ENCODE measurements at places on chromosomes 5 and 9.

- DNase-seq = no peak
Measured at GRCh38 chr9:132066511-132066910, 13.2 kb downstream of the MED27 start.

DNA sequence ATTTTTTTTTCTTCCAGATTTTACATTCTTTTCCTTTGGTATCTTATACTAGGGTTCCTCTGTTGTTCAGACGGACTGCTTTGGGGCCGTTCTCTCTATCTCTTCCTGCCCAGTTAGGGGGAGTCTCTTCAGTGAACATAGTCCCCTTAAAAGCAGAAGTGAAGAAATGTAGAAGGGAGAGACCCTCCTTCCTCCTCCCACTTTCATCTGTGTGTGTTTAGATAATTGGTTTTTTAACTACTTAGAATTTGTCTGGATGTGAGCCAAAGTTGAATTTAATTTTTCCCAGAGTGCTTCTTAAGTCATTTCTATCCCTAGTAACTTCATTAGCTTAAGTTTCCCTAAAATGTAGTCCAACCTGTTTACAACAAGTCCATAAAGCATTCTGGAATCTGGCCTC, 167.5 kb downstream of the HACD4 start:
- no peak for DNase-seq

- no peak for DNase-seq
Measured at GRCh38 chr9:91820949-91821880, 128.8 kb downstream of the ROR2 start.

- no peak for DNase-seq
Measured at GRCh38 chr9:18739127-18739526, 265.2 kb downstream of the ADAMTSL1 start.

DNA sequence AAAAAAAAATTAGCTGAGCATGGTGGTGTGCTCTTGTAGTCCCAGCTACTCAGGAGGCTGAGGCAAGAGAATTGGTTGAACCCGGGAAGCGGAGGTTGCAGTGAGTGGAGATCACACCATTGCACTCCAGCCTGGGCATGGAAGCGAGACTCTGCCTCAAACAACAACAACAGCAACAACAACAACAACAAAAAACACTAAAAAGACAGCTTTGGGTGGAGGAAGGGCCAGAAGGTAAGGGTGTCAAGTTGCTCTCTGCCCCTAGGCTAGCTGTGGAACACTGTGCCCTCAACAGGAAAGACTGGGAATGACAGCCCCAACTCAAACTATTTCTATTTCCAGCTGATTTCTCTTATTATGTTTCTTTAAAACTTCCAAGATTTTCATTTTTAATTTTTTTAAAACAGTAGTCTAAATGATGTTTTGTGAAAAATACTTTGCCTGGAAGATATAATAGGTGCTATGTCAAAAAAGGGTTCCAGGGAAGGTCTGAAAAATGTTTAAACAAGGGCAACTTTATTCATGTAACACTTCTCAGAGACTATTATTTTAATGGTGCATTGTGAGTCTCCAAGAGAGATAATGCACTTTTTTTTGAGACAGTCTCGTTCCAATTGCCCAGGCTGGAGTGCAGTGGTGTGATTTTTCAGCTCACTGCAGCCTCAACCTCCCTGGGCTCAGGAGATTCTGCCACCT, 29.9 kb downstream of the CLINT1 start:
- no peak for DNase-seq

- no peak for DNase-seq
Measured at GRCh38 chr9:71446106-71446472, 322.2 kb downstream of the CEMIP2 start.

DNA sequence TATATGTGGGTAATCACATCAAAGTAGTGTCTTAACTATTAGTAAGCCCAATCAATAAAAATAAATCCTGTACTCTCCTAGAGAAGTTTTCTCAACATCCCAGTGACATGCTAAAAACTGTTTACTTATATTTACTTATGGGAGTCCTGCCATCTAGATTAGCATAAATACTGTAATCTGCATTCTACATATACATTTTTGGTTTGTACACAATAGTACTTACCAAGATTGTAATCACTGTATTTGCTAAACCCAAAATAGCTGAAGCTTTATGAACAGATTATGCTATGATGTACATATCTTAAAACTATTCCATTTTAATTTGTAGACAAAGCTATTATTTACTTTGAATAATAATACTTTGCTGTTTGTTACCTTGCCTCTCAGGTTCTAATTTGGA, 105.4 kb downstream of the EDIL3 start:
- DNase-seq = no peak

DNA sequence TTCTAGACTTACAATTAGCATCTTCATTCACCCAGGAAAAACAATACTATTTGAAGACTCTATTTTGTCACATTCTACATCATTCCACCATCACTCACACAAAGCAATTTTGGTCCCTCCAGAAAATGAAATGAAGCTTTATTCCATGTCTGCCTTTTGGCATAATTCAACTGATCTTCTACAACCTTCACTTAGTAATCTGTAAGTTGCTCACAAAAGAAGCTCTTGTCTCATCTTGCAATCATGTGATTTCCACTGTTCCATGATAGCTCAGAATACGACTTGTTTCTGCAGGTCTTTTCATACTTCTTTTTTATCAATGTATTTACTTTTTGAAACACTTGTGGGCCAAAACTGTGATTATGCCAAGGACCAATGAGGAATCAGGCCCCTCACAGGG, 261.9 kb upstream of the NR4A3 start:
- no peak for DNase-seq

GRCh38 chr9:88998503-88998902, 7.2 kb downstream of the S1PR3 start:
- no peak for DNase-seq

DNA sequence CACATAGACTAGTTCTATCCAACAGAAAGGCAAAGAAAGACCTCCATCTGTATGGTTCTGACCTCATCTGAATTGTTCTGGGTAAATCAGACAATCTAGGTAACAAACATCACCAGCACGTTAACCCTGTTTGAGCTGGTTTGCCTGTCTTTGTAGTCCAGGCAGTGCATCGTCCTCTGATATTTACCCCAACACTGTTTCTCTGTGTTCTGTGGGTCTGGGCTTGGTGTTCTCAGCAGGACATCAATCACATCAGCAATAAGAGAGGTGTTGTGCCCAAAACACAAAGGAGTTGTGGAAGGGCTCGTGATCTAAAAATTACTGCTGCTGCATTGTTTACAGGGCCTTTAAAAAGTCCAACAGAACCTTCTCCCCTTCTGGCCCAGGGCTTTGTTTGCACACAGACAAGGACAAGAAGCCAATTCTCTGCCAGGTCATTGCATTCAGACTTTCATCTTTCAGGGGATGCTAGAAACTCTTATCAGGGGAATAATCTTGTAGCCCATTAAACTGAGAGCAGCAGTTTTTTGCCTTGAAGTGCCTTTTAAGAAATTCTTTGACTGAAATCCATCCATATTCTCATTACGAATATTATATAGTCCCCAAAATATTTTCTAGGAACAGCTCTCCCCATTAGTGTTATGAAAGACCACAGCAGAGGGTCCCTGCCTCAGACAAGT, 30.5 kb upstream of the MAP1B start:
- DNase-seq = no peak

- no peak for DNase-seq
Measured at GRCh38 chr9:125549465-125549871, 157.5 kb downstream of the MAPKAP1 start.

GRCh38 chr9:137665697-137666512, 47.1 kb downstream of the EHMT1 start:
- no peak for DNase-seq

DNA sequence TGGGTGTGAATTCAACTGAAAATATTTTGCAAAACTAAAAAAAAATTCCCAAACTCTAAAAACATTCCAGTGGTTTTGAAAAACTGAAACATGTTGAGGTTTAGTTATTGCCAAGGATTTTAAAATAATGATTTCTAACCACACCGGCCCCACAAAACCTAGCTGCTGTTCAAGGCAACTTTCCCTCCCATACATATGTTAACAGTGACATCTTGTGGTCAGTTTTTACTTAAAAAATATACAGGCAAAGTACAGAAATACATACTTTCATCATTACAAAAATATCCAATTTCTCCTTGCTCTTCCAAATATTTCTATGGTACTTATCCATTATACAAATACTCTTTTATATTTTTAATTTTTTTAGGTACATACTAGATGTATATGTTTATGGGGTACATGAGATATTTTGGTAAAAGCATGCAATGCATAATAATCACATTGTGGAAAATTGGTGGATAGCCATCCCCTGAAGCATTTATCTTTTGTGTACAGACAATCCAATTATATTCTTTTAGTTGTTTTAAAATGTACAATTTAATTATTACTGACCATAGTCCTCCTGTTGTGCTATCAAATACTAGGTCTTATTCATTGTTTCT, 34.4 kb upstream of the MRPS30 start:
- no peak for DNase-seq

DNA sequence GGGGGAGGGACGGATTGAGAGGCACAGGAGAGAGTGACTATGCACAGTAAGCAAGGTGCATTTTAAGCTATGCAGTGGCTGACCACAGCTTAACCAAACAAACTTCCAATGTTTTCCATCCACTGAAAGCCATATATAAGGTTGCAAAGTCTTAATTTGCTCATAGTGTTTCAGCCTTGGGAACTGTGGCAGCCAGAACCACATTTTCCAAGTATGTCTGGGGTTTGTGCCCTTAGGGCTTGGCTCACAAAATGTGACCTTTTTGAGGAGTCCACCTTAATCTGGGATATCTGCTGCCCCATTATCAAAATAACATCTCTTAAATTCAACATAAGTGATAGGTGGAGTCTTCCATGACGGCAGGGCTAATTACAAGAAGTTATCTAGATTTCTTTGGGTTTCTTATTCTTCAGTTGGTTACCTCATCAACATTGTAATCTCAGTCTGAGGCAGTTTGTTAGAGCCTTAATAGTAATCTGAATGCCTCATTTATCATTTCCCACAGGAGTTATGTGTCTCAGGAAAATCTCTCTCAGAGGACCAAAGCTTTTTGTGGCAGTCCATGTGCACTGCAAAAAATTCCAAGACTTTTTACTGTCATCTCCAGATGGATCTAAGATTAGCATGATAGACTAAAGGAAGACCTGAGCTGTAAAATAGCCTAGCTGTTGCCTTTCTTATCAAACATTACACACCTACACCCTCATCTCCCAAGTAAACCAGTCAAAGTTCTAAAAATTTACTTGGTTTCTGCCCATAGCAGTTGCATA, 15.2 kb upstream of the UBQLN1 start:
- no peak for DNase-seq

GRCh38 chr9:124695280-124695890, 75.7 kb downstream of the NR6A1 start:
- no peak for DNase-seq

GRCh38 chr5:14270209-14270702, 127.1 kb downstream of the TRIO start:
- no peak for DNase-seq

DNA sequence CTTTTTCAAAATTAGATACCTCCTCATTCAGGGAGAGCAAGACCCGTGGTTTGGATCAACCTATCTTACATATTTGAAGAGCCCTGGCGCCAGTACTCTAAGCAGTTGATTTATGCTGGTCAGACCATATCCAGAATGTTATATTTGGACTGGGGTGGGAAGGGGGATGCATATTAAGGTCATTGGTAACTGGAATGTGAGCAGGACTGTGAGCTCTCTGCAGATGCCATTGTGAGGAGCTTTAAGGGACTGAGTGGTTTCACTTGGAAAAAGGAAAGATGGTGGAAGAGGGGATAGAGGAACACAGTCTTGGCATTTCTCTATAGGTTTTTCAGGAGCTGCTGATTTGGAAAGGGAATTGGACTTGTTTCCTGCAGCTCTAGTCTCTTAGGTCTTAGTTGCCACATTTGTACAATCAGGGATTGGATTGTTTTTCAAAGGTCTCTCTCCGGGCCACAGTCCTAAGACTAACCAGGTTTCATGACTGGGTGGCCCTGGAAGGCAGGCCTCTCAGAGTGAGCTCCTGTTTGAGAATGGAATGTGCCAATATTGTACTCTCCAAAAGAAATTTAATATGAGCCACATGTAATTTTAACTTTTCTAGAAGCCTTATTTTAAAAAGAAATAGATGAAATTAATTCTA, 25.8 kb upstream of the F2R start:
- DNase-seq = no peak

DNA sequence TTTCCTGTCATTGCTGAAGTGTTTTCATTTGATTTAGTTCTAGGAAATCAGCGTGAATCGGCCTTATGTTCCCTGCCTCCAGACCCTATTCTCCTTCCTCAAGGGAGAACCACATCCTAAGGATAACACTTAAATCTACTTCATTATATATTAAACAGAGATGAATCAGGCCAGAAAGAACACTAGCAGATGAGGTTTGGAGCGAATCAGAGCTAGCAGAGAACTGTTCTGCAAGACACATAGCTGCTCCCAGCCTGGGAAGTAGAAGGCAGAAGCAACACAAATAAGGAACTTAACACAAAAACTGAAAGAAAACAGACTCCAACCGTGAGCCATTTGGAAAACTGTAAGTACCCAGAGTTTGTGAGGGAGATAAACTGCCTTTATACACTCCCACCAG, 718.2 kb downstream of the SEMA5A start:
- no peak for DNase-seq

- DNase-seq = peak; percentile 18
Measured at GRCh38 chr9:130451509-130452388, 7.0 kb downstream of the ASS1 start.

DNA sequence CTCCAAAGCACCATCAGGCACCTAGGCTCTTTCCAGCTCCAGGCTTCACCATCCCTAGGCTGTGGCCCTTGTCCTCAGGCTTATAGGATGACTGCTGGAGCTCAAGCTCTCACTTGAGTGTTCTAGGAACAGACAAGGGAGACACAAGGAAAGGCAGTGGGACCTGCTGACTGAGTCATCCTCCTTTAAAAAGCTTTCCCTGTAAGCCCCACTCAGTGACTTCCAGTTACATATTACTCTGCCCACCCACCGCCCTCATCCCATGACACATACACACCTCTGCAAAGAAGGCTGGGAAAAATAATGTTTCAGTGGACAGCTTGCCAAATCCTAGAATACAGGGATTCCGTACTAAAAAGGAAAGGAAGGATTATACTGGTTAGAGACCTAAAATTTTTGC, 154.2 kb upstream of the ZNF366 start:
- DNase-seq = no peak

DNA sequence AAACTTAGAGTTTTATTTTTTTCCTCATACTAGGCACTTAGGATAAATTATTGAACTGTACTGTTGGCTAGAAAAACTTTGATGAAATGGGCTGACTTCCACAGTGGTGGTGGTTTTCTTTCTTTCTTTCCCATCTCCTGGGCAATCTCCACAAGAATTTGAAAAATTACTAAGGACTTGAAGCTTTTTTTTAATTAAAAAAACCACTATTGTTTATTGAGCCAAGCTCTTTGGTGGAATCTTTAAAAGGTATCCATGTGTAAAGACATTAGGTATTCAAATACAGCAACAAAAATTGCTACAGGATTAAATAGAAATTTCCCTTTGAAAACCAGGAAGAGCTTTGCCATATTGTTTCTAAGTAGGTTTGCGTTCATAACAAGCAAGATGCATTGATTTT, 14.1 kb downstream of the MARCHF6 start:
- no peak for DNase-seq

GRCh38 chr5:73446631-73447529, 1.7 kb downstream of the FOXD1 start:
- peak; percentile 8 for DNase-seq

Measured in stimulated activated CD4-positive, alpha-beta T cell treated with anti-CD3 and anti-CD28 coated beads, Interleukin-4, amount 100 ng/mL, for 1 hour (primary cell).